ENCODE measurements at places on chromosomes 3 and 15. TPM values are rescaled to one million over a fixed set of nuclear protein-coding genes. Genes with fewer than 3 reads are reported as not detected.

- DNase-seq, result no peak
These were observed 214.4 kb upstream of the SOX2 start for GRCh38 chr3:181497358-181497757.

GRCh38 chr15:48794697-48795134 lies 16.2 kb downstream of the CEP152 start:
- DNase-seq, result peak; percentile 20

Gene TF
- under 0.01 TPM for polyA plus RNA-seq

Gene LIPH
- not detected for polyA plus RNA-seq

Gene EPHB1
- polyA plus RNA-seq, result 0.04 TPM

Gene CADPS
- 0.17 TPM for polyA plus RNA-seq

DNA sequence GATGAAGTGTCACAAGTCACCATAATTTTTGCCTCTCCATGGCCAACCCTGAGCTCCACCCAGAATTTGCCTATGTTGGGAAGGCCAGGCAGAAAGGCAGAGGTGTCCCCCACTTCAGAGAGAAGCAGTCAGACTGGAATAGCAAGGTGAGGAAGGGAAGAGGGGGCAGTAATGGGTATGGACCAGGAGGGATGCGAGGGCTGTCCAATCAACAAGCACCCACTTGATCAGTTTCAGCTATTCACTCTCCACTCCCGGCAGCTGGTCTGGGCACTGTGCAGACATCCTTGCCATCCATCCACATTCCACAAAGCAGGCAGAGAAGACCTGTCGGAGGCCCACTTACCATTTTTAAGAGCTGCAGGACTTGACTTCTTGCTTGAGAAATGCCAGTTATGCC lies 43.5 kb upstream of the CTNNB1 start:
- no peak for DNase-seq

- no peak for DNase-seq
These were observed 289.5 kb downstream of the GABRG3 start for GRCh38 chr15:27260523-27260922.

DNA sequence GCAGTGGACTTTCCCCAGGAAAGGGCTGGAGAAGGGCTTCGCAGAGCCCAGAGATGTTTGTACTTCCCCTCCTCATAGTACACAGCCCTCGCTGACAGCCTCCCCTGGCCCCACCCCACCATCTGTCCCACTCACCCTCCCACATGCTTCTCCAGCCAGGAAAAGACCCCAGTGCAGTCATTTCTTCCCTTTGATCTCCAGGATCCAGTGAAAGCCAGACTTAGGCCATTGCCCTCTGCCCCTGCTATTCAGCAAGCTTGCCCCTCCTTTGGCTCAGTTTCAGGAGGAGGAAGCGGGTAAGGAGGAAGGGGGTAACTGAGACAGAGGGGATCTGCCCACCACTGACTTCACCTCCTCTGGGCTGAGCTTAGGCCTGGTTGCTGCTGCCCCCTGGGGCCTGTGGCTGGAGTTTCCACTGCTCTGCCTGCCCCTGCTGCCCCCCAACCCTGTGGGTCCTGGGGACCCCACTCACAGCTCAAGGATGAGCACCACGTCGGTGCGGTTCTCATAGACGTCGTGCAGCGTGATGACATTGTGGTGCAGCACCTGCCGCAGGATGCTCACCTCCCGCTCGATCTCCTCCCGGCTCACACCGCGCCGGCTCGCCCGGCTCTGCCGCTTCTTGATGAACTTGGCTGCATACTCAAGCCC lies 63.1 kb downstream of the DAPK2 start:
- DNase-seq, result no peak

GRCh38 chr15:73393336-73393735 lies 24.6 kb upstream of the HCN4 start:
- no peak for DNase-seq

Gene CYP11A1
- polyA plus RNA-seq, result not detected

Gene PCYT1A
- 31.9 TPM for polyA plus RNA-seq

DNA sequence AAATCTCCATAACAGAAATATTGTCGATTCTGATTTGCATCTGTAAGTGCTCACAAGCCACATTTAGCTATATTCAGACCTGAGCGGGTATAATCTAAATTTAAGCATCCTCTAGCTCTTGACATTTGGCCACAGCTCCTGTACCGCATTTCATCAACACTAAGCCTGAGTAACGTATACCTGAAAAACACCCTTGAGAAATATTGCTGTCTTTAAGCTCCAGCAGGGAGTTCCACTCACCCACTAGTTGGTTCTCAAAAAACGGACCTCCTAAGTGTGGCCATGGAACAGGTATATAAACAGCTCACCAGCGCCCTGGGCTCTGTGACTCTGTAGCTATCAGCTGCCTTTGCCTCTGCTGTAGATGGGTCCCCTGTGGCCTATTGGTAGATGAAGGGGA lies 80.7 kb downstream of the ABI3BP start:
- DNase-seq, result no peak

- DNase-seq, result no peak
These were observed 24.8 kb downstream of the PEX5L start for GRCh38 chr3:180011927-180012326.

Gene SLC9C1
- not detected for polyA plus RNA-seq

Gene TMIE
- polyA plus RNA-seq, result not detected

DNA sequence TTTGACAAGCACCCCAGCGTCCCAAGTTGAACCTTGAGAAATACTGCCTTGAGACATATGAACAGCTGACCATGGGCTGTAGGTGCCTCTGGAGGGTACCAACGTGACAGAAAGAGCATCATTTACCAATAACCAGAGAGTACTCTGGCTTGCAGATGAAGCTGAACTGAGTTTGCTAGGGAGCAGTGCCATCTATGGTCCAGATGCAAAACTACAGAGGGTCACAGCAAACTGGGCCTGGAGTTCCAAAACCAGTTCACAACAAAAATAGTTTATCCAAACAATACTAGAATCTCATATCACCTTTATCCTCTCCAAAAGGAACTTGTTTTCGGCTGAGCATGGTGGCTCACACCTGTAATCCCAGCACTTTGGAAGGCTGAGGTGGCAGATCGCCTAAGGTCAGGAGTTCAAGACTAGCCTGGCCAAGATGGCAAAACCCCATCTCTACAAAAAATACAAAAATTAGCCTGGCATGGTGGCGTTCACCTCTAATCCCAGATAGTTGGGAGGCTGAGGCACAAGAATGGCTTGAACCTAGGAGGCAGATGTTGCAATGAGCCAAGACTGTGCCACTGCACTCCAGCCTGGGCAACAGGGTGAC lies 69.3 kb downstream of the CHAC1 start:
- DNase-seq, result no peak

- DNase-seq, result no peak
These were observed 86.3 kb downstream of the KLHL25 start for GRCh38 chr15:85708402-85708941.

DNA sequence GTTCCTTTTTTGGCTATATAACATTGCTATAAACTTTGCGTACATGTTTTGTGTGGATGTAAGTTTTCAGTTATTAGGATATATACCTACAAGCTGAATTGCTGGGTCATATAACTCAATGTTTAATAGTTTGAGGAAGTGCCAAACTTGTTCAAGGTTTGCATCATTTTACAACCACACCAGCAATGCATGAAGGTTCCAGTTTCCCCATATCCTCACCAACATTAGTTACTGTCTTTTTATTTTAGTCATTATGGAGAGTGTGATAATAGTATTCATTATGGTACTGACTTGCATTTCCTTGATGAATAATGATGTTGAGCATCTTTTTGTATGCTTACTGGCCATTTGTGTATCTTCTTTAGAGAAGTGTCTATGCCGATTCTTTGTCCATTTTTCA lies 112.3 kb downstream of the NR1I2 start:
- DNase-seq, result no peak

Gene GOLGA6L7
- not detected for polyA plus RNA-seq

Gene AGTR1
- polyA plus RNA-seq, result not detected

DNA sequence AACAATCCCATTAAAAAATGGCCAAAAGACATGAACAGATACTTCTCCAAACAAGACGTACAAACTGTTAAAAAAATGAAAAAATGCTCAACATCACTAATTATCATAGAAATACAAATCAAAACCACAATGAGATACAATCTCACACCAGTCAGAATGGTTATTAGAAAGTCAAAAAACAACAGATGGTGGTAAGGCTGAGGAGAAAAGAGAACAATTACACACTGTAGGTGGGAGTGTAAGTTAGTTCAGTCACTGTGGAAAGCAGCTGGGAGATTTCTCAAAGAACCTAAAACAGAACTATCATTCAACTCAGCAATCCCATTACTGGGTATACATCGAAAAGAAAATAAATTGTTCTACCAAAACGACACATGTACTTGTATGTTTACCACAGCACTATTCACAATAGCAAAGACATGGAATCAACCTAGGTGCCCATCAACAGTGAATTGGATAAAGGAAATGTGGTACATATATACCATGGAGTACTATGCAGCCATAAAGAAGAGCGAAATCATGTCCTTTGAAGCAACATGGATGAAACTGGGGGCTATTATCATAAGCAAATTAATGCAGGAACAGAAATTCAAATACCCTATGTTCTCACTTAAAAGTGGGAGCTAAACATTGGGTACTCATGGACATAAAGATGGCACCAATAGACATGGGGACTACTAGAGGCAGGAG lies 51.5 kb downstream of the MYO1E start:
- DNase-seq, result no peak

DNA sequence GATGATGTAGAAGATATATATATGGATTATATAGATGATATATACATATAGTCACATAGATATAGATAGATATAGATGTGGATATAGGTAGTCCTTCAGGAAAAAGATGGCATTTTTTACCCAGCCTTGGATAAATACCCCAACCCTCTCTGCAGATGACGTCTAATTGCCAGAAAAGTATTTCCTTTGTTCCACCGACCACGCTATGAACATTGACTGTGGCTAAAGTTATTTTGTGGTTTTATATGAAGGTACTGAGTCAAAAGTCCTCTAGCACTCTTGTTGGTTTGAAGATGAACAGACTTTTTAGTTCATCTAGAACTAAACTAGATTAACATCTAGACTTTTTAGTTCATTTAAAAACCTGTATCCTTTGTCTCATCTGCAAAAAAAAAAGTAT lies 207.7 kb downstream of the PLOD2 start:
- no peak for DNase-seq

DNA sequence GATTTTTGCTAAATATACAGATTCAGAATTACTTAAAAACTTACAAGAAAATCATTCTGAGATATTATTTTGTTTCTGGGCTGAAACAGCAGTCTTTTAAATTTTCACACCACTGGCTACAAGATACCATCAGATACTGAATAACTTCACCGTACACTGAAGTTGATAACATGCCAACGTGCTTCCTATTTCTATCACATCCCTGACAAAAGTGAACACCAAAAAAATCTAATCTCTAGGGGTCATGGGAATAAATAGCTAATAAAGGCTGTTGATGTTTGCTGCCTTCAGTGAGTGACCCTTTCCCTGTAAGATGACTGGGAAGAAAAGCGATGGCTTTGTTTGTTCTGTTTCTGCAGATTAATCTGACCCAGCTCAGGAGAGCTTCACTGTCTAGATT lies 120.5 kb downstream of the DUT start:
- DNase-seq, result no peak

GRCh38 chr3:69539134-69539533 lies 153.2 kb upstream of the FRMD4B start:
- no peak for DNase-seq

Gene IQCF5
- polyA plus RNA-seq, result not detected

Gene ST8SIA2
- polyA plus RNA-seq, result 1.0 TPM

- peak; percentile 45 for DNase-seq
These were observed 3.9 kb upstream of the CHSY1 start for GRCh38 chr15:101255615-101256241.

Gene TM4SF4
- not detected for polyA plus RNA-seq

Gene LARP6
- 44.9 TPM for polyA plus RNA-seq

- DNase-seq, result peak; percentile 21
These were observed 1.8 kb downstream of the PRKCD start for GRCh38 chr3:53162672-53163443.

Gene PLA2G4D
- 0.08 TPM for polyA plus RNA-seq

DNA sequence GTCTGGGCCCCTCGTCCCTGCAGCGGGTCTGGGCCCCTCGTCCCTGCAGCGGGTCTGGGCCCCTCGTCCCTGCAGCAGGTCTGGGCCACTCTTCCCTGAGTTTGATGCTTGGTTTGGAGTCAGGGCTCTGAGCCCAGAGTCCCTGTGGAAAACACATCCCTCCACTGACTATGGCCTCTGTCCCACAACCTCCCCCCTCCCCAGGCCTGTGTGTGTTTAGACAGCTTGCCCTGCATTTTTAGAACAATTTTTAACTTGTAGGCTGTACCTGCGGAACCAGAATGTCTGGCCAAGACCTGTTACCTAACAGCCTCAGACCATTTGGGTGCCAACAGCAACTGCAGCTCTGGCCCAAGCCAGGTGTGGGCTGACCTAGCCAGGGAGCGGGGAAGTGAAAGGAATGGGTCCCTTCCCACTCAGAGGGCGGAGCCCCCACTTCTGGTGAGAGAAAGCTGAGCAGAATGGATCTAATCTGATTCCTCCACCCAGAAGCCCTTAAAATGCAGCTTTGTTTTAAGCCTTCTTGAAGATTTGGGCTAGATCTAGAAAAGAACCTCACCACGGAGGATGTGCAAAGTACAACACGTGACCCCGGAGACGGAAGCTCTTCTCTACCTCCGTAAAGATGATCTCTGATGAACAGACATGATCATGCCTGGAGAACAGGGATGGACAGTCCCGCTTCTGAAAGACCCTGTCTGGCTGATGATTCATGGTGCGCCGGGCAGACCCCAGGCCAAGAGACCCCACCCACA lies 60.5 kb upstream of the TFRC start:
- peak; percentile 48 for DNase-seq

DNA sequence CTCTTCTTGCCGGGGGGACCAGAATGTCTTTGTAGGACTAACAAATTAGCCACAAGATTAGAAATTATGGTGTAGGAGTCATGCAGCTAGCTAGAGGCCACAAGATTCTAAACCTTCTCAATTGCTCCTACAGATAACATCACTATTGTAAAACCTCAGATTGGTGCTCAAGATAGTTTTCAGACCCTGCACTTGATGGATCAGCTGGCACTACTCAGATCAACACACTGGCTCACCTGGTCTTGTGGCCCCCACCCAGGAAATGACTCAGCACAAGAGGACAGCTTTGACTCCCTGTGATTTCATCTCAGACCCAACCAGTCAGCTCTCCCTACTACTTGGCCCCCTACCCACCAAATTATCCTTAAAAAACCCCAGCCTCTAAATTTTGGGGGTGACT lies 124.1 kb upstream of the RASGRP1 start:
- no peak for DNase-seq

Gene DVL3
- 24.0 TPM for polyA plus RNA-seq

- peak; percentile 59 for DNase-seq
These were observed 17.2 kb upstream of the GNB5 start for GRCh38 chr15:52208306-52208946.

- no peak for DNase-seq
These were observed 33.0 kb upstream of the CA12 start for GRCh38 chr15:63414474-63415120.

DNA sequence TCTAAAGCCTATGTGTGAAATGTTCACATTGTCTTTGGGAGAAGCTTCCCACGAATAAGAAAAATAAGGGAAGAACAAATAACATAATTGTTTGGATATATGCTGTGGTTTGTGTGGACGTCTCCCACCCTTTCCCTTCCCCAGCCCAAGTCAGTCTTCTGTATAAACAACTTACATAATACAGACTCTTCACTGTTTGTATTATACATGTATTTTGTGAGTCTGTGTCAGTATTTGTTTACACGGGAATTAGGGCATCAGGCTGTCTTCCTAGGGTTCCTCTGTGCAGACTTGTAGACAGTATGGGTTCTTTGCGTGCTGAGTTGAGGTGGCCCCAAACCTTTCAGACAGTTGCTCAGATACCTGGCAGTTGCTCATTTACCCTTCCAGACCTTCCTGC lies 103.4 kb downstream of the IGF1R start:
- DNase-seq, result no peak

Gene KNSTRN
- 47.9 TPM for polyA plus RNA-seq
